ENCODE measurements at places on chromosomes 2 and 18.

DNA sequence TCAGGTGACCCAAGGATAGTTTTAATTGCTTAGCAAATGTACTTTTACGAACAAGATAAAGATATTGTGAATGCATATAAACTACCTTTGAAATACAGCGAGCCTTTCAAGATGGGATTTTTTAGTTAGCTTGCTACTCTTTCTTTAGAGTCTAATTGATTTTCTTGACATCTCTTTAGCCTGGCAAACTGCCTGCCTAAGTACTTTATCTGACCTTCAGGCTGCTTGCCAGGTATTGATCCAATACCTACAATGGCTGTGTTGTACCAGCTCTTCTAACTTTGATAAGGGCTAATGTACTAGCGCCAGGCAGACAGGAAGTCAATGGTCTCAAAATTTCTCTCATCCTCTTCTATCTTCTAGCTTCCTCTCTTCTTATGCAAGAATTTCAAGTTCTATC is 414.4 kb upstream of the ACVR2A start:
- no peak for DNase-seq

GRCh38 chr2:75067506-75067905 is 109.1 kb downstream of the POLE4 start:
- DNase-seq = no peak

DNA sequence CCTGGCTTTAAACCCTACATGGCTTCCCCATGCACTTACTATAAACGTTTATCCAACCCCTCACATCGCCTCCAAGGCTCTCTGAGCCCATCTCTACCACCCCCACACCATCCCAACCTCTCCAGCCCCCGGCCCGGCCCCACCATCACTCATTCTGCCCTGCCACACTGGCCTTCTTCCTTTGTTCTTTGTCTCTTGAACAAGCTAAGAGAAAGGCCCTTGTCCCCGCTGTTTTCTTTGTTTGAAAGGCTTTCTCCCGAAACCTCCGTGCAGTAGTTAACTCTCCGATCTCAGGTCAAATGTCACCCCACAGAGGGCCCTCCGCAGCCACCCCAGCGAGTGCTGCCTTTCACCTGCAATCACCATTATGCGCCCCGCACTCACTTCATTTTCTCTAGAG is 100.4 kb downstream of the AFF3 start:
- DNase-seq = no peak

GRCh38 chr2:229343661-229344060 is 72.6 kb upstream of the PID1 start:
- DNase-seq = no peak

Data from mesothelial cell of epicardium (in vitro differentiated cells).